NCI-H524 treated with DMSO at 0.1 percent for 48 hours (cell line): ENCODE measurements at places on chromosomes 13 and 19.

- no peak for DNase-seq
Measured at GRCh38 chr19:48881741-48882657, 9.8 kb downstream of the PPP1R15A start.

DNA sequence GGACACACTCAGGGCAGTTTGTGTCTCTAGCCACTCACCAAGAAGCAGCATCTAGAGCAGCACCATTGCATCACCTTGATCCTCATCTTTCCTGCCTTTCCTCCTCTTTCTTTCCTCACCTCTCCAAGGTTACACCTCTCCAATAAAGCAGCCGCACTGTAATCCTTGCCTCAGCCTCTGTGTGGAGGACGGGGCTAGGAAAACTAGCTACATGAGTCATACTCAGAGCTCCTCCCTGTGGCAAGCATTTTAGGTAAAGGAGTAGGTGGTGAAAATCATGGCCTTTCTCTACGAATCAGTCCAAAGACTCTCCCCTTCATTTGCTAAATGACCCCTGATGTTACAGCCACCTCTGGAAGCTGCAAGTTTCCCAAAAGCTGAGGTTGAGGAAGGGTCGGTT, 108.9 kb downstream of the DNAJC15 start:
- no peak for DNase-seq

DNA sequence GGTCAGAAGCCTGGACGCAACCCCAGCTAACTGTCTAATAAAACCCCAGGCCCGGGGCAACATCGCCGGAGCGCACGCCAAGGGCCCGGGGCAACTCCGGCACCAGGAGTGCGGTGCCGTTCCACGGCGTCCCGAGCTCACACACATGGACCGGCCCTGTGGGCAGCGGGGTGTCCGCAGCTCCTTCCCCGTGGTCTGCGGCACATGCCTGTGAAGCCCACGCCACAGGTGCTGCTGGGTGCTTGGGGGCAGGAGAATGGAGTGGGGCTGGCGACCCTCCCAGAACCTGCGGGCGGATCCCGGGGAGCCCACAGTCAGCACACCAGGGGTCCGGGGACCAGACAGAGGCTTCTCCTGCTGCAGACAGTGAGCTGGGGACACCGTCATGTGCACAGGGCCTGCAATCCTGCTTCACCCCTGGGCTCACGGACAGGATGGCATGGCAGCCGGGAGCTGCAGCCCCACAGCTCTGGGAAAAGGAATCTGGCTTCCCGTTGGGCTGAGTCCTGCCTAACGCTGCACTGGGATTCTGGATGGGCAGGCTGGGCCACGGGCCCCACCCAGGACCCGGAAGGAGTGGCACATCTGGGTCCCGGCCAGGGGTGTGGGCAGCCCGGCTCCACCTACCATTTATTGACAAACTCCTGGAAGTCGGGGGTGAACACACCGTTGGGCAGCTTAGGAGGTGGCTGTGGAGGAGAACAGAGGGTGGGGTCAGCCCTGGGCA, 28.2 kb upstream of the ZBTB7A start:
- DNase-seq, result no peak

- DNase-seq, result no peak
Measured at GRCh38 chr13:102091231-102091630, 310.6 kb downstream of the FGF14 start.

- DNase-seq, result no peak
Measured at GRCh38 chr13:81283062-81283461, 942.1 kb upstream of the SPRY2 start.

DNA sequence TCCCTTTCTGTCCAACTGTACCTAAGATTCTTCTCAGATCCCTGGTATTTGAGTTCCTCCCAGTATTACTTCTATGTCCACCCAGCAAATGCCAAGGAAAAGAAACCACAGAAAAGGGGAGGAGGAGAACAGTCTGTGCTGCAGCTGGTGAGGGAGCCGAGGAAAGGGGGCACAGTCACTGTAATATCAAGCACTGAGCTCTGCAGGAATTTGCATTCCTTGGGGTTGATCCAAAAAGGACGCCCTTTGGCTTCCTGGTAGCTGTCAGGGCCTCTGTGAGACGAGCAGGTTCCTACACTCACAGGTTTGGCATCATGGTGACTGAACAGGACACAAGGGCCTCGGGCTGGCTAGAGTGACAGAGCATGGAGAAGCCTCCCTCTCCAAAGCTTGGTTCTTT, 273.4 kb downstream of the NHLRC3 start:
- no peak for DNase-seq

DNA sequence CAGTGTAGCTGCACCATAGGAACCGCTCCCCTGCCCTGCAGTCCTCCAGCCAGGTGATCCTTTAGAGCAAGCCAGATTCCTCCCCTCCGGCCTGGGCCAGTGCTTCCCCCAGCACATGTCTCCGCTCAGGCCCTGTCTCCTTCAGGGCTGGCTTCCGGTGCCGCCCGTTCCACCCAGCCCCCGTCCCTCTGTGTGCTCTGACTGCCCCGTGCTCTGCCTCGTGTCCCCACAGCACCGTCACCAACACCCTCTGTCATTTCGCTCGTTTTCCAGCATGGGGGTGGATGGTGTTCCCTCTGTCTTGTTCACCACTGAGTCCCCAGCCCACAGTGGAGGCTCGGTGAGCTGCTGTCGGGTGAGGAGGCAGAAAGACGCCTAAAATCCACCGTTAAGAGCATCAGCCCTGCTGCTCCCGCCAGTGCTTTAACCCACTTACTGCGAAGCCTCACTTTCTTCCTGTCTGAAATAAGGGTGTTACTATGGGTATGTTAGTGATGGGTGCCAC, 54.5 kb downstream of the TSSK6 start:
- peak; percentile 9 for DNase-seq

- DNase-seq, result no peak
Measured at GRCh38 chr19:15575406-15575805, 39.6 kb upstream of the CYP4F8 start.

- DNase-seq, result no peak
Measured at GRCh38 chr19:41131186-41131585, 17.0 kb downstream of the CYP2F1 start.

- no peak for DNase-seq
Measured at GRCh38 chr19:9151367-9151766, 11.2 kb downstream of the ZNF317 start.

GRCh38 chr13:94993616-94994015, 281.3 kb upstream of the SOX21 start:
- DNase-seq, result no peak

GRCh38 chr13:95714142-95714832, 37.3 kb downstream of the DNAJC3 start:
- DNase-seq, result no peak
